Stimulated activated CD8-positive, alpha-beta memory T cell treated with anti-CD3 and anti-CD28 coated beads, Interleukin-4, amount 100 ng/mL, for 24 hours (primary cell): ENCODE measurements at places on chromosomes 12 and 14.

DNA sequence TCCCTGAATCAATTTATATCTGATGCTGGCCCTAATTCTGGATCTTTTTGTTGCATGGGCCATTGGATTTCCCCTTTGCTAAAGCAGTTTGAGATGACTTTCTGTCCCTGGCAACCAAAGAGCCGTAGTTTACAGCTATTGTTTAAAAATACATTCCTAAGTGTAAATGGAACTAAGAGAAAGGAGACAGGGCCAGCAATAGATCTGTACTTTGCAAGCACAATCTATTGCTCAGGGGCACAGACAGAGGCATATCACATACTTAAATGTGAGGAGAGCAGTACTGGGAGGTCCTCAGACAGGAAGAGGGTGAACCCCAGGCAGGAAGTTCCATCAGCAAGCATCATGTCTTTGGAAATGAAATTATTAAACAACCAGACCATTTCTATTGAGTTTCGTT, 126.6 kb downstream of the ZFP36L1 start:
- DNase-seq = no peak

GRCh38 chr12:33437598-33437997, 2.0 kb downstream of the SYT10 start:
- DNase-seq = no peak

DNA sequence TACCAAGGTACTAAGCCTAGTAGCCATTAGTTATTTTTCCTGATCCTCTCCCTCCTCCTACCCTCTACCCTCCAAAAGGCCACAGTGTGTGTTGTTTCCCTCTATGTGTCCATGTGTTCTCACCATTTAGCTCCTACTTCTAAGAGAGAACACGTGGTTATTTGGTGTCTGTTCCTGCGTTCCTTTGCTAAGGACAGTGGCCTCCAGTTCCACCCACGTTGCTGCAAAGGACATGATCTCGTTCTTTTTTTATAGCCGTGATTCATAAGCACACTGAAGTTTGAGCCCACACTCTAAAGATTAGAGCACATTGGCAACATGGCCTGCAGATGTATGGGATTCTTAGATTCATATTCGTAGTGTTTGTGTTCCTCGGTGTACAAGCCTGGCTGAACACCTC, 8.1 kb upstream of the STX2 start:
- no peak for DNase-seq

GRCh38 chr12:109952160-109952858, 43.9 kb downstream of the GIT2 start:
- DNase-seq = no peak

- no peak for DNase-seq
Measured at GRCh38 chr12:114863911-114864310, 179.9 kb upstream of the TBX3 start.

DNA sequence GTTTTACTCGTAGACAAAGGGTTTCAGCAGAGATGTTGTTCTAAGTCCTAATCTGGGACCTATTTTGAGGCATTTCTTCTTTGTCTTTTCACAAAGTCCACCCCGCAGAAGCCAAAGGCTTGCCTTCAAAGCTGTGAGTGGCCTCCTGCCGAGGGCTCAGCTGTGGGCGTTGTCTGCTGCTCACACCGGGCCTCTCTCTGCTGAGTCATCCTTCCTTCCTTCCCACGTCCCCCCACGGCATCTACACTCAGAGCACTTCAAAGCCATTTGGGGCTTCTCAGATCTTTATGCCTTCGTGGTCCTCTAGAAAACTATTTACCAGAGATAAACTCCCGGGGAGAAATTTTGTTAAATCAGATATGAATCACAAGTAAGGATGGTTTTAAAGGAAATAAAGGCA, 115.9 kb upstream of the TMPO start:
- DNase-seq = peak; percentile 52

DNA sequence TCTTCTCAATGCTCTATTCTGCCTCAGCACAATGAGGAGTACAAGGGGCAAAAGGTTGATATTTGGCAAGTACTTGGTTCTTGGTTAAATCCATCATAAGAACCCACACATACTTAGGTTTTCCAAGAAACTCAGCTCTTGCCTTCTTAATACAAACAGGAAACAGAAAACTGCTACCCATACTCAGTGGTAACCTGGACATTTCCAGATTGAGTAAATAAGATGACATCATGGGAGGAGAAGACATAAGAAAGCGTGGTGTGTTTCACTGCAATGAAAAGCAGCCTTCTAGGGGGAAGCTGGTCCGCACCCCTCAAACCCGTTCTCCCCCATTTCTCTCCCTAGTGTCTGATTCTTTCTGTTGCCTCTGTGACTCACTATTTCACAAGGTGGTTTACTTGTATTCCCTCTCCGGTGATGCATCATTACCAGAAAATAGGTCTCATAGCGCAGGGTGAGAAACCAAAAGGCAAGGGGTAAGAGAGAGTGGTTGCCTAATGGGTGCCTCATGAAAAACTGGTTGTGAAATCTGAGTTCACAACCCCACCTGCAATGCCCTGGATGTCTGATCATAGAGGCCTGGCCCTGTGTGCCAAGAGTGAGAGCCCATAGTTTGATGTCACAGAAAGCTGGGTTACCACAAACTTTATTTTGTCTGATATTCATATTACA, 326.5 kb upstream of the TBX3 start:
- no peak for DNase-seq
